Activated effector memory CD4-positive, alpha-beta T cell treated with anti-CD3 and anti-CD28 coated beads, Interleukin-2, amount 50 U/mL, for 16 hours (primary cell): ENCODE measurements at places on chromosomes 12 and 14.

DNA sequence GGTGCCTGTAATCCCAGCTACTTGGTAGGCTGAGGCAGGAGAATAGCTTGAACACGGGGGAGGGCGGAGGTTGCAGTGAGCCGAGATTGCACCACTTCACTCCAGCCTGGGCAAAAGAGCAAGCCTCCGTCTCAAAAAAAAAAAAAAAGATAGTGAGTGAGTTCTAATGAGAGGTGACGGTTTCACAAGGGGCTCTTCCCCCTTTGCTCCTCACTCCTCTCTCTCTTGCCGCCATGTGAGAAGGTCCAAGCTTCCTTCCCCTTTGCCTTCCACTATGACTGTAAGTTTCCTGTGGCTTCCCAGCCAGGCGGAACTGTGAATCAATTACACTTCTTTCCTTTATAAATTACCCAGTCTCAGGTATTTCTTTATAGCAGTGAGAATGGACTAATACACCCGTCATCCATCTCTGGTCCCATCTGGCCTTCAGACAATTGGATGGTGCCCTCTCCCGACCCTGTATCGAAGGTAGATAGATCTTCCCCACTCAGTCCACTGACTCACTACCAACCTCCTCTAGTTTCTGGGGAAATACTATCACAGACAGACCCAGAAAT lies 27.0 kb upstream of the RCOR1 start:
- no peak for DNase-seq

DNA sequence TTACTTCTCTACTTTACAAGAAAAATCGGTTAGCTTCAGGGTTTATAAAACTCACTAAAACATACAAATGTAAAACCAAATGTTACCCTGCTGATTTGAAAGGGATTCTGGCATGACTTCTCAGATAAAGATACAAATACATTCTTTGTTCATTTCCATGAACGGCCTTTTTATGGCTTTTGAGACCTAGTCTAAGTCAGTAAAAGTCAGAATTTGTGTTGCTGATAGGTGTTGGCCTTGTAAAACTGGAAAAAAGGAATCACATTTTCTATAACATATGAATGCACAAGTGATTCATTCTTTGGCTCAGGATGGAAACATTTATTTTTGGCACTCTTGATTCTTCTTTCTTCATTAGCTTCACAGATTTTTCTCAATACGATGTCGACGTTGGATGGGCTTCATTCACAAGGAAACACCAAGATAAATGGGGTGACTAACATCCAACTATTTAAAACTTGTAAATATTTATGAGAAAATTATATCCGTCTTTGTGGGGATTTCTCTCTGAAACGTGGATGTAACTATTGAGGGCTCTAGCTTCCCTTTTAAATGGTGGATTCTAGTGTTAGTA lies 27.0 kb upstream of the CPM start:
- DNase-seq, result no peak

GRCh38 chr12:84397846-84398245 lies 514.8 kb downstream of the SLC6A15 start:
- DNase-seq, result no peak

- DNase-seq, result no peak
Measured at GRCh38 chr14:20836668-20837338, 34.2 kb upstream of the RNASE1 start.

DNA sequence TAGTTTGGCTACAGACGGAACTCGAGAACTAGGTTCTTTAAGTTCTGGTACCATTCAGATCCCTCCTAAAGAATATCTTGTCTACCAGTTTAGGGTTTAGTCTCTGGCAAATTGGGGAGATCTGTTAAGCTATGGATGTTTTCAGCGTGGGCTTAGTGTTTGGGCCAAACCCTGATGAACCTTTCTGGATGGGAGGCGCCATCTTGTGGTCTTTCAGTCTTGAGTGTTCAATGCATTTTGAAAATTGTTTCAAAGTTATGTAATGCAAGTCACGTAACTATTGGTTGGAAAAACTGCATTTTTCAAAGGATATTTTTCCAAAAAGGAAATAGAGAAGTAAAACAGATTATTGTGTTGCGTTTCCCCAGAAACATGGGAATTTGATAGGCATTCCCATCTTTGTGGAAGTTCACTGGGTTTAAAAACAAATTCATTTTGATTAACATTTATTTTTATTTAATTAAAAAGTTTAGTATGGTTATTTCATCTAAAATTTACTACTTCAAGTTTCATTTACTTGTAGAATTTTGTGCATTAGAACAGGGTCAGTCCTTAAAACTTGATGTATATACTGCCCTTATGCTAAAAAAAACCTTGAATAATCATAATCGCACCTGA lies 169.0 kb downstream of the PRIMA1 start:
- no peak for DNase-seq

GRCh38 chr12:131713349-131713748 lies 2.5 kb downstream of the SFSWAP start:
- peak; percentile 55 for DNase-seq

- no peak for DNase-seq
Measured at GRCh38 chr14:80545935-80546854, 334.9 kb upstream of the DIO2 start.

DNA sequence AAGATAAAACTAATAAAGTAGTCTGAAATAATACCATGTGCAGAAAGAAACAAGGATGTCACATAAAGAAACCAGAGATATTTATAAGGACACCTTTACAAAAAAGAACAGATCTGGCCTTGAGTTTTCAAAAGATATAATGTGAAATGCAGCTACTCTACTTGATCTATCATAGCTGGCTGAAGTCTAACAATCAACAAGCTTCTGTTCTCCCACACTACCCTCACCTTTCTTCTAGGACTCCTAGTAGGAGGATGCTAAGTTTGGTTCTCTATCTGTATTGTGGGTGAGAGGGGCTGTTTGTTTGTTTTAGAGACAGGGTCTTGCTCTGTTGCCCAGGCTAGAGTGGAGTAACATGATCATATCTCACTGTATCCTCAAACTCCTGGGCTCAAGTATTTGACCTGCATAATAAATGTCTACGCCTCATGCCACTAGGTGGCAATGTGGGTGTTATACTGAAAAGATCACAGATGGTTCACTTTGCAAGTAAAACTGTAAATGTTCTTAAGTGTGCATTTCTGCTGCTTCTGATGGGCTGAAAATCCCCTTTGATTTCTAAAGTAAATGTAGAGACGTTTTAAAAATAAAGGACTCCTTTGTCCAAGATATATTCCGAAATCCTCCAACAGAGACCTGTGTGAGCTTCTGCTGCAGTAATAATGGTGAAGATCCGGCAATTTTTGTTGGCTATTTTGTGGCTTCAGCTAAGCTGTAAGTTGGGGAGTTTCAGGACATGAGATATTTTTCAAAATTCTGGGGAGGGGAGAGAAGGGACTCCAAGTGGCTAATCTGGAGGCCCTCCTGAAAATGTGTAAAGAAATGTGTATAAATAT lies 269.3 kb downstream of the DAD1 start:
- DNase-seq, result no peak

GRCh38 chr12:47791874-47792273 lies 18.8 kb downstream of the SLC48A1 start:
- no peak for DNase-seq

DNA sequence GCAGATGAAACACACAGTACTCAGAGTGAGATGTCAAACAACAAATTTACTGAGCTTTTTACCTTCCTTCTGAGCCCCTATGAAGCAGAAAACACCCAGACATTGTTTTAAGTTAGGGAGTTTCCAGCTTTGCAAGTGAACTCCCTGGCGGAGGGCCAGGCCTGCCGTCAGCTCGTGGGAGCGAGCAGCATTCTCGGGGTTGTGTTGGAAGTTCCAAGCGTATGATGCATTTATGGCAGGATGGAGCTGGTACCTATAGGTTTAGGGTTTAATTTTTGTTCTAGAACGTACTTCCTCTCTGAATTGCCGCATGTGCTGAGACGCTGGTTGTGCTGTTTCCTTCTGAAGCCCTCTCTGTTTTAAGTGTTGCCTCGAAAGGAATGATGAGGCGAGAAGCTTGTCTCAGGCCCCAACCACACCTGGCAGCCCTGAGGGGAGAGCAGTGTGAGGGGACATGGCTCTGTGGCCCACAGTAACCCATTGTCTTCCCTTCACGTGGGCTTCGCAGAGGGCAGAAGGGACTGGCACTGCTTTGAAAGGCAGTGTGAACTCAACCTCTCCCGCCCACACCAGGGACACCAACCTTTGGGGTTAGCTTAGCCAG lies 76.6 kb downstream of the SSPN start:
- peak; percentile 66 for DNase-seq

- DNase-seq, result no peak
Measured at GRCh38 chr12:64057706-64058105, 164.4 kb downstream of the KICS2 start.

- DNase-seq, result peak; percentile 70
Measured at GRCh38 chr14:75283162-75283832, 4.7 kb downstream of the FOS start.

DNA sequence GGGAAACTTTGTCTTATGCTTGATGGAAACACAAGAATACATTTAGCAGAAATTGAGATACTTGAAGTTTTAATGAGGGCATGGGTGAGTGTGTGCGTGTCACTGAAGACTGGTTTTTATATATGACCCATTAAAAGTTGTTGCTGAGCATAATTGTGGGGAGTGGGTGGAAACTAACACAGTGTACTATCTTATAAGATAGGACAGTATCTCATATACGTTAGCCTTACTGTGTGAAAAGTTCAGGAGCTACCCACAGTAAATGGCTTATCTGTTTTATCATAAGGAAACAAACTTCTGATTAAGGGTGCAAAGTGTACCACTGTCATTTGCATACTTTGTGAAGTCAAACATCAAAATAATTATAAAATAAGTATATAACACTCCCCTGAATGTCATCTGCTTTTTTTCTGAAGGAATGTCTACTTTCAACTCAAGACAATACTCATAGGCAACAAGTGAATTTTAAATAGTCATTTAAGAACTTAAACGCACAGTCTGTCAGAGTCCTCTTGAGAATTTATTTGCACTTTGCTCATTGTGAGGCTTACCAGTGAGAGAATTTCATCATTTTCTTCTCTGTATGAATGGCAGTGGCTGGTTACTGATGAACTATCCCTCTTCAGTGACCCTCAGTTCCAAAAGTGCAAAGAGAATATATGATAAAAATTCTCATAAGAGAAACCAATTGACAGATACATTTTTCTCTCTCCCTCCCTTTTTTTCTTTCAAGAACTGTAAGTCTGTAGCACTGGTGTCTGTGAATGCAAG lies 4.2 kb downstream of the PDE3A start:
- no peak for DNase-seq

GRCh38 chr12:95216711-95217376 lies 423 bp downstream of the FGD6 start:
- no peak for DNase-seq

DNA sequence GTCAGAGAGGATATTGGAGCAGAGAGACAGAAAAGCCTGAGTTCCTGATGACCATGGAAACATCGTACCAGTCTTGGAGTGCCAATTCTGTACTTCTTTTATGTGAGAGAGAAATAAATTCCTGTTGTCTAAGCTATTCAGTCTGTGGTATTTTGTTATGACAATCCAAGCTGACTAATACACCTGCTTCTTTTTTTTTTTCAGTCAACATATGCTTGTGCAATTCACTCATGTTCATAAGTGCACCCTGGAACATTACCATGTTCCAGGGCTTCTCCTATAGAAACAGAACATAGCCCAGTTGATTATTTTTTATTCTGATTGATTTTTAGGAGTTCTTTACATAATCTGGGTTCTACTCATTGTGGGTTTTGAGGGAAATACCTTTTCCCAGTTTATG lies 1.7 kb upstream of the CHPT1 start:
- DNase-seq, result no peak

DNA sequence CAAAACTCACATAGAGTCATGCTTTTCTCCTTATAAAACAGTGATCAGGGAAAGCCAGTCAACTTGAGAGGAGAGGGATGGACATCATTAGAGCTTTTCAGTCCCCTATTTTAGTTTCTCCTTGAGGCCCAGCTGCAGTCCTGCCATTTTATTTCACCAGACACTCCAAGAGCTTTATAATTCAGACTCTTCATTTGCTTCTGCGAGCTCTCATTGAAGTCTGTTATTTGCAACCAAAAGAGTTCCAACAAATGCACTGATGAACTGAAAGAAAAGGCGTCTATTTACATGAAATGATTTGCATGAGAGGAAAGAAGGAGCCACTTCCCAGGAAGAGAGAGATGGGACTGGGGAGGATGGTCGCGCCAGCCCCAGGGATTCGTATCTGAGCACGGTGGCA lies 86.8 kb downstream of the NDUFA12 start:
- no peak for DNase-seq

- no peak for DNase-seq
Measured at GRCh38 chr12:42977451-42978230, 388.1 kb upstream of the PRICKLE1 start.

DNA sequence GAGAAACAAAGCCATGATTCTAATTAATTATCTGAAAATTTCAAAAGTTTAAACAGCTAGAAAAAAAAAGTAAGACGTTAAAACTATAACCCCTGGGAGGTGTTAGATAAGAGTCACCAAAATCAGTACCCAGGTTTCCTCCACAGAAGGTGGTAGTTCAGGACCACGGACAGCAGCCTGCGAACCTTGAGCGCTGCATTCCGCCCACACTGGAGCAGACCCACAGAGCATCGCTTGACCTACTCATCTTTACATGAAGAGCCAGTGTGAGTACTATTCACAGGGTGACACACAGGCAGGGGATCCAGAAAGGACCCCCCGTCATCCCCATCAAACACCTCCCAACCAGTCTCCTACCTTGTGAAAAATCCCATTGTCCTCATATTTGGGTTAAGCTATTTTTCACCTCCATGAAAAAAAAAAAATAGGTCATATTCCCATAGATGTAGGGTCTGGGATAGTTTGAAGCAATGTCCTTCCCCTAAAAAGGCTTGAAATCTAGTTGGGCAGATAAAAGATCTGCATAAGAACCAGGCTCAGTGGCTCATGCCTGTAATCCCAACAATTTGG lies 8.8 kb upstream of the CHGA start:
- peak; percentile 69 for DNase-seq

DNA sequence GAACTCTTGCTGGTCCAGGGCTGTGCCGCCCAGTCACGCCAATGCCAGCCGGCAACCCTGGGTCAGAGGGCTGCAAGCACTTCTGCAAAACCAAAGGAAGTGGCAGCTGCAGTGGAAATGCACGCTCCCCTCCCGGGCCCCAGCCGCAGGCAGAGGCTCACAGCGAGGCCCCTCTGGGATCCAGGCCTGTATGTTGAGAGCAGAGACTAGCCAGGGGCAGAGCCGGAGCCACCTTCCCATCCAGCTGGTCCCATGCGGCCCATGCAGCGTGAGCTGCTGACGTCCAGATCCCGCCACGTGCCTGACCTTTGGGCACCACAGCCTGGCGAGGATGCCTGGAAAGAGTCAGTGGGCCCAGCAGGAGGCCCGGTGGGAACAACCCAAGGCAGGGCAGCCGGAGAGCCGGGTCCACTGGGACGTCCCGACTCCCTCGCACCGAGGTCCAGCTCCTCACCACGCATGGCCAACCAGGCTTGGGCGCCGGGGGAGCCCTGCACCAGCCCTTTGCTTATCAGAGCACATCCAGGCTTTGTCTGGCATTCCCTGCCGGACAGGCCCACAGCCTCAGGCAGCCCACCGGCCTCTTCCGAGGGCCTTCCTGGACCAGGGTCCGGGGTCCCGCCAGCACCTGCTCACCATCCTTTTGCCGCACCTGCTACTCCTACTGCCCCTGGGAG lies 4.3 kb downstream of the GPR132 start:
- DNase-seq, result peak; percentile 75

GRCh38 chr12:118520214-118521035 lies 144.1 kb downstream of the SUDS3 start:
- DNase-seq, result no peak
